Motor neuron (in vitro differentiated cells): ENCODE measurements at places on chromosomes 3 and 15. TPM values are rescaled to one million over a fixed set of nuclear protein-coding genes. Genes with fewer than 3 reads are reported as not detected.

- no peak for ATAC-seq
Measured at GRCh38 chr3:33202711-33203457, 15.7 kb downstream of the SUSD5 start.

- ATAC-seq = peak; percentile 85
Measured at GRCh38 chr3:966341-966740, 126.5 kb upstream of the CNTN6 start.

DNA sequence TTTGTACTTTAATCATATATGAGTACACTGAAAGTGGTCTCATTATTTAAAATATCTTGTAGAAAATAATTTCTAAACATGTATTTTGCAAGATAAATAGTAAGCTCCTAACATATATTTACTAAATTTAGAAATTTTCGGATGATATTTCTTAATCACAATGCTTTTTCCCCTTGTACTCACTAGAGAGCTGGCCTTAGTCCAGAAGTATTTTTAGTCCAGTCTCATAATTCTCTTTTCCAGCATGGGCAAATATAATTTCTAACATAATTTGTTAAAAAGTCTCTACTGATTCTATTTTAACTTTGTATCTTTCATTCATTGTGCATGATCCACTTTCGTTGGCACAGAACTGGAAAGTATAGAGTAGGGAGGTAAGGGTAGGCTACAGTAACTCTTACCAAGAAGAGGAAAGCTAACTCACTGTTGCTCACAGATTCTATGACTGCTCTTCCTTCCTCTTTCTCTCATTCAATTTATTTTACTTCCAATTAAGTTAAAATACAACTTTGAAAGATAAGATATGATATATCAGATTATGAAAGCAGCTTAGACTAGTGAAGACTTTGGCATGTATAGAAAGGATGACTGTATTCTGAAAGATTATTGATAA is 39.3 kb downstream of the FGF7 start:
- ATAC-seq = no peak

Gene CX3CR1
- 0.40 and 0.89 TPM in 2 replicates for total RNA-seq

Gene BSN
- total RNA-seq = 1.2 and 3.4 TPM in 2 replicates
